ENCODE measurements at places on chromosomes 11 and 22. TPM values are rescaled to one million over a fixed set of nuclear protein-coding genes. Genes with fewer than 3 reads are reported as not detected.

The OR52A1 gene
- not detected for total RNA-seq

DNA sequence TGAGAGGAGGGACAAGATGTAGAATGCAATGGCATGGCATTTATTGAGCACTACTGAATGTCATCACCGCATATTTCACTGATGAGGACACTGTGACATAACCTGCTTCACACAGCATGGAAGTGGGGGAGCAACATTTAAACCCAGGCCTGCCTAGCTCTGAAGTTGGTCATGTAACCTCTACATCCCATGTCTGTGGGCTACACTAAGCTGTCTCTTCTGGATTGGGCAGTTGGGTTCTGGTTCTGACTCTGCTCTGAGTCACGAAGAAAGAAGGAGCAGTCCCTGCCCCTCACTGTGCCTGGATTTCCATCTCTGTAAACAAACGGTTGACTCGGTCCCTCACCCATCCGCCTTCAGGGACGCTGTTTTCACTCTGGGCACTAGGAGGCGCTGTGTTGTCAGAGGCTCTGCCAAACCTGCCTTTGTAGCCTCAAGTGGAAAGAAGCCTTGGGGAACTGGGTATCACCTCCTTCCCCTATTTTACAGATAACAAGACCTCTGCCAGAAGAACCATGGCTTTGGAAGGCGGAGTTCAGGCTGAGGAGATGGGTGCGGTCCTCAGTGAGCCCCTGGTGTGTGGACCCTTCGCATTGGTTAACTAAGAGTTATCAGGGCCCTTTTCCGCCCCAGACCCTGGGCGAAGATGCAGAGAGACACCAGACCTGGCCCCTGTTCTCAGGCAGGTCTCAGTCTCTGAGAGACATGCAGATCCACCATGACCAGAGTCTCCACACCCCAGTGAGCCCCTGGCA lies 12.7 kb upstream of the ARHGEF17 start:
- DNase-seq: peak; percentile 57

The RCOR2 gene
- 6.9 TPM for total RNA-seq

- DNase-seq: no peak
Observed at GRCh38 chr11:30206249-30206996, 24.4 kb upstream of the FSHB start.

GRCh38 chr22:32735526-32735925 lies 66.0 kb upstream of the TIMP3 start:
- DNase-seq: no peak

DNA sequence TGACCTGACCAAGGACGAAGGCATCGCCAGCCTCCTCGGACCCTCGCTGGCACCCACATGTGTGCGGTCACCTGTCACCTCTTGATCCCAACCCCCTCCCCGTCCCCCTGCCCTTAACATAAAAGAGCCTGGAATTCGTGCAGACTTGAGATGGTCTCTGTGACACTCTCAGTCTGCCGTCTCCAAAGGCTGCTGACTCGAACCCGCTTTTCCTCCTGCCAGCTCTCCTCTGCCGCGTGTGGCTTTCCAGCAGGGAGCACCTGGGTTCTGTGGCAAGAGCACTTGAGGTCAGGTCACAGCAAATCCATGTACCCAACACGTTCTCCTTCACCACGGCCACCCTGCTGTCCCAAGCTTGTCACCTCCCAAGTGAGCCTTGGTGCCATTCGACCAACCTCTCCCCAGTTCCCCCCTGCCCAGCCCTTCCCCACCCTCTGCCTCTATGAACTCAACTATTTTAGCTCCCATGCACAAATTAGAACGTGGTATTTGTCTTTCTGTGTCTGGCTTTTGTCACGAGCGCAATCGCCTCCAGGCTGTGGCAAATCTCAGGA lies 207.6 kb downstream of the BRD1 start:
- no peak for DNase-seq

The TENM4 gene
- not detected for total RNA-seq

DNA sequence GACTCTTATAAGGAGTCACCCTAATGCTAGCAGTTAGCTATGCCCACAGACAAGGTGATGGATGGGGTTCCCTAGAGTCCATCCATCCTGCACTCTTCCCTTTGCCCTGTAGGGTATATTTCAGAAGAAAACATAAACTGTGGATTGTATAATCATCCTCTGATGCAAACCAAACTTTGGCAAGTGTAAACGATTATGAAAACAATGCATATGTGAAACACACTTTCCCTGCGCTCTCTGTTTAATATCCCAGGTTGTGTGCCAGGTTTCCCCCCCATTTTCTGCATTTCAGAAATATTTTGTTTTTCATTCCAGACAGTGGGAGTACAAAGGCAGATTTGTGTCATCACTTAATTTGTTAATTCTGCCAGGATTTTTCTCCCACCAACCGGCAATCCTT lies 110.0 kb downstream of the LDLRAD3 start:
- no peak for DNase-seq

DNA sequence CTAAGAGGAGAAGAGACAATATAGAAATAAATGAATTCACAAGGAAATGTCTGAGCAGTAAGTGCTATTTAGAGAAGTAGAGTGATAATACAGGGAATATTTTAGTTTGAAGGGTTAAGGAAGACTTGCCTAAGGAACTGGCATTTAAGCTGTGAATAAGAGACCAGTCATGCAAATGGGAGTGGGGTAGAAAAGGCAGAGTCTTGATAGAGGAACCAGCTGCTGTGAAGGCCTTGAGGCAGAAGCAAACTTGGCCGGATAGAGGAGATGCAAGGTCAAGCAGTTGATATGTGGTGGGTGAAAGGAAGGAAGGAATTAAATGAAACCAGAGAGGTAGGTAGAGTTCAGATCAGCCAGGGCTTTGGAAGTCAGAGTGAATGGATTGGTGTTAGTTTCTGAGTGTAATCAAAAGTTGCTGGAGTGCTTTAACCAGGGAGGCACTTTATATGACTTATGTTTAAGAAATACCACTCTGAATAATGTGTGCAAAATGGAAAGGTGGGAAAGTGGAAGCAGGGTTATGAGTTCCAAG lies 198.4 kb upstream of the SESN3 start:
- no peak for DNase-seq

GRCh38 chr11:134882141-134882540 lies 470.1 kb upstream of the B3GAT1 start:
- no peak for DNase-seq

GRCh38 chr22:19492504-19493174 lies 12.9 kb downstream of the CDC45 start:
- DNase-seq: no peak

- DNase-seq: peak; percentile 56
Observed at GRCh38 chr11:60899046-60899936, 7.1 kb downstream of the PRPF19 start.

DNA sequence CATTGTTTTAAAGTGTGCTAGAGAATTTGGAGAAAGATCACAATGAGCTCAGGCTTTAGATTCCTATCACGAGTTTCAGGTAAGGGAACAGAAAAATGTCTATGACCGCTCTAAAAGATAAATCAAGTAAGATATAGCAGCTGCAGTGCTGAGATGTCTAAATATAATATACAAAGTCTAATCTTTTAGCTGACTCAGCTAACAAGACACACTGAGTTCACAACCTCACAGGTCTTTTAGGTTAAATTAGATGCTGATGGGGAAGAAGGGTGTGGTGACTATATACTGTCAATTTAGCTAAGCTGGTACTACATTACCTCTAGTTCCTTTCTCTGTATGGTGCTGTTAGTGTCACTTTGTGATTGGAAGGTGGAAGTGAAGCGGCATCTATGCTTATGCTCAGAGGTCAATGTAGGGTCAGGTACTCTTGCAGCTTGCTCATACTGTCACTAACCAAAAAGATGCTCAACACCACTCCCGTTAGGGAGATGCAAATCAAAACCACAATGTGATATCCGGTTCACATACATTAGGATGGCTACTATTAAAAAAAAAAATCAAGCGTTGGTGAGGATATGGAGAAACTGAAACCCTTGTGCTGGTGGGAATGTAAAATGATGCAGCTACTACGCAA lies 283.5 kb downstream of the SWAP70 start:
- DNase-seq: no peak

GRCh38 chr22:39282645-39283321 lies 36.6 kb downstream of the RPL3 start:
- no peak for DNase-seq

DNA sequence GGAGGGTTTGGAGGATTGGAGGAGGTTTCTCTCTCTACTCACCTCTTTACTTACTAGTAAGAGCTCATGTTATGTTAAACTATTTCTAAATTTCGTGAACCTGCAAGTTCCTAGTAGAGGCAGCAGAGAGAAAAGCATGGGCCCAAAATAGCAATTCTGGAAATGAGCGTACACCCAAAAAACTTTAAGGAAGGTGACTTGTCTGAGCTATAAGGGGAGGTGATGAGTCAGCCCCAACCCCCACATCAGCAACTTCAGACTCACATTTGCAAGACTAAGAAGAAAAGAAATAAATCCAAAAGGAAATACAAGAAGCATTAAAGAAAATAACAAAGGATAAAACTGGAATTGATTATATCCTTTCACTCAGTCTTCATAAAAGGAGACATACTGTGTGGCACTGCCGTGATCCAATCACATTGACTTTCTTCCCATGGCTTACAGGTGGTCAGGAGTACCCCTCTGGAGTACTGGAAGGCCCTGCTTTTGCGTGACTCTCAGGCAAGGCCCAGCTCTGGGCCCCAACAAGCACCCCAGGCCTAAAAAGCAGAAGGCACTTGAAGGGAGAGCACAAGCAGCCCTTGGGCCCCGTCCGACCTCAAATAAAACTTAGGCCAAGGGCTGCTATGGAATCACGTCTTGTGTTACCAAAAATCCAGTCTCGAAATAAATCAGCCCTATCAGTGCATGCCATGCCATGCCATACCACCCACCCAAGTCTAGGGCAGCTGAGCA lies 14.3 kb downstream of the PACSIN2 start:
- no peak for DNase-seq

- no peak for DNase-seq
Observed at GRCh38 chr11:87304412-87304811, 266.7 kb downstream of the TMEM135 start.

GRCh38 chr11:120034176-120034875 lies 103.6 kb downstream of the TRIM29 start:
- DNase-seq: no peak

GRCh38 chr22:23787600-23787896 lies 782 bp downstream of the SMARCB1 start:
- no peak for DNase-seq

GRCh38 chr22:17303840-17304779 lies 65.2 kb upstream of the CECR2 start:
- DNase-seq: no peak

GRCh38 chr11:107590460-107591377 lies at the start of gene ELMOD1:
Gene ELMOD1 (plus strand): TSS chr11:107591147. CDS start chr11:107618190, 27,043 bp downstream.
- peak; percentile 7 for DNase-seq

GRCh38 chr11:96187822-96188221 lies 155.2 kb downstream of the MAML2 start:
- DNase-seq: peak; percentile 47

GRCh38 chr11:2748061-2748813 lies 48.4 kb upstream of the KCNQ1OT1 start:
- DNase-seq: no peak

GRCh38 chr11:134460881-134461280 lies 48.8 kb upstream of the B3GAT1 start:
- no peak for DNase-seq

DNA sequence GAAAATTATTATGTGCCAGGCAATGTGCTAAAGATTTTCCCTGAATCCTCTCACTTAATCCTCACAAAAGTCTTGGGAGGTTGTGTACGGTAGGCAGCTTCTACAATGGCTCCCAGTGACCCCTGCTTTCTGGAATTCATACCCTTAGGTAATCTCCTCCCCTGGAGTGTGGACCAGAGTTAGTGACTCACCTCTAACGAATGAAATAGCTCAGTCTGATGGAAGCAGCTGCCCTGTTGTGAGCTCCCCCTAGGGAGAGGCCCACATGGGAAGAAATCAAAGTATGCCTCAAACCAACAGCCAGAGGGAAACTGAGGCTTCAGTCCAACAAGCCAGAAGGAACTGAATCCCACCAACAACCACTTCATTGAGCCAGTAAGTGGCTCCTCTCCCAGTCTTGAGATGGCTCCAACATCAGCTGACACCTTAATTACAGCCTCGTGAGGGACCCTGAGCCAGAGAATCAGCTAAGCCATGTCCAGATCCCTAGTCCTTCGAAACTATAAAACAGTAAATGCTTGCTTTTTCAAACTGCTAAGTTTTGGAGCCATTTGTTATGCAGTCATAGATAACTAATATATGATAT lies 98.9 kb upstream of the ISX start:
- no peak for DNase-seq

The SHISAL1 gene
- total RNA-seq: not detected

The NNMT gene
- total RNA-seq: not detected

DNA sequence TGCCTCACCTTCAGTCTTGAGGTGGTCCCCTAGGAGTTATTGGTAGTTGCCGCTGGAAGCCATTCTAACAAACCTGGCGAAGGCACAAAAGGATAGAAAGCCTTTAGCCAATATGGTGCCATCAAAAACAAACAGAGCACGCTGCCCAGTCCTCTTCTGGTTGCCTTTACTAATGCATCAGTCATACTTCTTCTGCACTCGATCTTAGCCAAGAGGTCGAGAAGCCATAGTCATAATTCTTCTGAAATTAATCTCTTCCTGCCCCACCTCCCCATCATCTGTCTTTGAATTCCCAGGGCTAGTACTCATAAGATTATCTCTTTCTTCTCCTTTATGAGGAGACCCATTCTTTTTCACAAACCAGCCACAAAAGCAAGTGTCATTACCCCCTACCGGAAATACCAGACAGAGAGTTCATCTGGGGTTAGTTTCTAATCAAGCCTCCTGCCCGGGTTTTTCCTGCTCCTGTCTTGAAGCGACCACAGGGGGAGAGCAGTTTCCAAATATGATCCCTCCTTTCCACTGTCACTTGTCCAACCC lies 21.4 kb upstream of the EHF start:
- DNase-seq: peak; percentile 79

- DNase-seq: no peak
Observed at GRCh38 chr11:30046578-30046945, 29.7 kb upstream of the KCNA4 start.

DNA sequence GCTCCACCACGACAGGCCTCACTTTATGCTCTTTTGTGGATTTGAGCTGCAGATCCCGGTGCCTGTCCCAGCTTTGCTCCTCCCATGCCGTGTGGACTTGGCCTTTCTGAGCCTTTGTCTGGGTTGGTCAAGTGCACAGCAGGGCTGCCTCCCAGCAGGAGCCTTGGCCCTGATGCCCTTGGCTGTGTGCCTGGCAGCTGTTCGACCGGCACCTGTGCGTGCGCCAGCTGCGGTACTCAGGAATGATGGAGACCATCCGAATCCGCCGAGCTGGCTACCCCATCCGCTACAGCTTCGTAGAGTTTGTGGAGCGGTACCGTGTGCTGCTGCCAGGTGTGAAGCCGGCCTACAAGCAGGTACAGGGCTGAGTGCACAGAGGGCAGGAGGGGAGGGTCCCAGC lies 46.5 kb downstream of the MYO7A start:
- no peak for DNase-seq

The DRD2 gene
- not detected for total RNA-seq

The LDHAL6A gene
- not detected for total RNA-seq

The TRIM49C gene
- not detected for total RNA-seq

DNA sequence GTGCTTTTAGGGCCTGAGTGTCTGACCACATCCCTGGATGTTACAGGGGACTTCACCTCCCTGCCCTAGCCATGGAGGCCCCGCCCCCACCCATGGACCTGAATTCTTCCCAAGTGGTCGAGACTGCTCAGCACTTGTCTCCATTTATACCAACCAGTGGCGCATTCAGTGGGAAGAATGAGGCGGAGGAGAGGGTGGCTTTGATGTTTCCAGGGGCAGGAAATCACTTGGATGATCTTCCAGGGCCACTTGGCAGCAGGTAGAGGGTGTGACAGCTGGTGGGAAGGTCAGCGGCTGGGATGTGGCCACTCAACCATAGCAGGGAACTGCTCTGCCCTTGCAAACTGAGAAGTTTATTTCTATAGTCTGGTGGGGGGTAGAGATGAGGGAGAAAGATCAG lies 155.1 kb upstream of the BLID start:
- no peak for DNase-seq

The TUB gene
- 5.6 TPM for total RNA-seq

The CCDC188 gene
- total RNA-seq: not detected

Data from HepG2 (cell line).